A673 (cell line): ENCODE measurements at places on chromosomes 16 and 17. TPM values are rescaled to one million over a fixed set of nuclear protein-coding genes. Genes with fewer than 3 reads are reported as not detected.
A peak's percentile ranks its signal among the peaks of the same experiment; 100 is the strongest.

DNA sequence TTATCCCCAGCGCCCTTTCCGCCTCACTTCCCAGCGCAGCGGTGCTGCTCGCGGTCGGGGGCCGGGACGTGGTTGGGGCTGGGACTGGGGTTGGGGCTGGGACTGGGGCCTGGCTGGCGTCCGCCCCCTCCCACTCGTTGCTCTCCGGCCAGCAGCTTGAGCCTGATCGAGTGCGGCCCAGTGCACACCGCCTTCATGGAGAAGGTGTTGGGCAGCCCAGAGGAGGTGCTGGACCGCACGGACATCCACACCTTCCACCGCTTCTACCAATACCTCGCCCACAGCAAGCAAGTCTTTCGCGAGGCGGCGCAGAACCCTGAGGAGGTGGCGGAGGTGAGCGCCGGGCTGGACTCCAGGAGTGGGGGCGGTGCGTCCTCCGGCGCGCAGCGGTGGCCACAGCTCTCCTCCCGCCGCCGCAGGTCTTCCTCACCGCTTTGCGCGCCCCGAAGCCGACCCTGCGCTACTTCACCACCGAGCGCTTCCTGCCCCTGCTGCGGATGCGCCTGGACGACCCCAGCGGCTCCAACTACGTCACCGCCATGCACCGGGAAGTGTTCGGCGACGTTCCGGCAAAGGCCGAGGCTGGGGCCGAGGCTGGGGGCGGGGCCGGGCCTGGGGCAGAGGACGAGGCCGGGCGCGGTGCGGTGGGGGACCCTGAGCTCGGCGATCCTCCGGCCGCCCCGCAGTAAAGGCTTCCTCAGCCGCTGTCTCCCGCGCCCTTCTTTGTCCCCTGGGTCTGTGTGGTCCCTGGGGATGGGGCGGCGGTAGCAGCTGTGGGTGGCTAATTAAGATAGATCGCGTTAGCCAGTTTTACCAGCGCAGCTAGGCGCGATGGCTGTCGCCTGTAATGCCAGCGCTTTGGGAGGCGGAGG is 1.8 kb downstream of the HSD17B1 start:
- DNase-seq: peak; percentile 71

DNA sequence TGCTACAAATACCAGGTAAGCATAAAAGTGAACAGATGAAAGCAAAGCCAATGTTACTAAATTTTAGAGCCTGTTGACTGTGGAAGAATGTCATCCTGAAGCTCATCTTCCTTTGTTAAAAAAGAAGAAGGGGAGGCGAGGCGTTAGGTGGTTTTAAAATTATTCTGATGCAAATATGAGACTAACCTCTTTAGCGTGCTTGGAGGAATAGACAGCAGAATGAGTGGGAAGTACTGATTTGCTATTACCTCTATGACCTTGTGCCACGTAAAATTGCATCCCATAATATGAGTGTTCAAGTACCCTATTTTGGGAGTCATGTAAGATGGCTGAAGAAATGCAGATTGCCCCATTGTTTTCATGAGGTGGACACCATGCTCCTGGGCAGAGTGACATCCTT is 95.7 kb downstream of the ELAC2 start:
- DNase-seq: no peak

DNA sequence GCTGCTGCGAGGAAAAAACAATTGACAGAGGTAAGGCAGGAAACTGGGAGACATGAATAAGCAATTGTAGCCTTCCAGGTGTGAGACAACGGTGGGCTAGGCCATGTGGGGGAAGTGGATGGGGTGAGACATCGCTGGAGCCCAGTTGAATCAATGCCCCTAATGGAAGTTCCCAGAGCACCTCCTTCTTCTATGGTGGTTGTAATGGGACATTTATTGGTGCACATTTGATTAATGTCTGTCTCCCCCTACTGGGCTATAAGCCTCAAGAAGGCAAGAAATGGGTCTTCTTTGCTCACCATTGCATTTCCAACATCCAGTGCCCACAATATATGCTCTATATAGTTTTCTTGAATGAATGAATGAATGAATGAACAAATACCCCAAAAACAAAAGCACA is 22.7 kb upstream of the CD300E start:
- DNase-seq: peak; percentile 46

DNA sequence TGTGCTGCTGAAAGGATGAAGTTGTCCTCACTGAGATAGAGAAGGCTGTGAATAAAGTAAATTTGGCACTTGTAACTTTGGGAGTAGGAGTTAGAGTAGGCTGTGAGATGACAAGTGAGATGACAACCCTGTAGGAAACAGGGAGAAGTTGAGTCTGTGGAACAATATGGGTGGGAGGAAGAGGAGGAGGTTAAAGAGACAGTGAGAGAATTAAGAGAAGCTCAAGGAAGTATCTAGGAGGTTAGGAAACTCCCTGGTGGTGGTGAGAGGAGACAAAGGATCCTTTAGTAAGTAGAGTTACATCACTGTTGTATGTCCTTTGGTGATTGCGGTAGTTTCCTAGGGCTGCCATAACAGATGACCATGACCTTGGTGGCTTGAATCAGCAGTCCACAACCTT is 10.7 kb upstream of the HSD17B2 start:
- DNase-seq: no peak

- DNase-seq: no peak
Observed at GRCh38 chr16:1950559-1950958, 3.9 kb downstream of the RPL3L start.

DNA sequence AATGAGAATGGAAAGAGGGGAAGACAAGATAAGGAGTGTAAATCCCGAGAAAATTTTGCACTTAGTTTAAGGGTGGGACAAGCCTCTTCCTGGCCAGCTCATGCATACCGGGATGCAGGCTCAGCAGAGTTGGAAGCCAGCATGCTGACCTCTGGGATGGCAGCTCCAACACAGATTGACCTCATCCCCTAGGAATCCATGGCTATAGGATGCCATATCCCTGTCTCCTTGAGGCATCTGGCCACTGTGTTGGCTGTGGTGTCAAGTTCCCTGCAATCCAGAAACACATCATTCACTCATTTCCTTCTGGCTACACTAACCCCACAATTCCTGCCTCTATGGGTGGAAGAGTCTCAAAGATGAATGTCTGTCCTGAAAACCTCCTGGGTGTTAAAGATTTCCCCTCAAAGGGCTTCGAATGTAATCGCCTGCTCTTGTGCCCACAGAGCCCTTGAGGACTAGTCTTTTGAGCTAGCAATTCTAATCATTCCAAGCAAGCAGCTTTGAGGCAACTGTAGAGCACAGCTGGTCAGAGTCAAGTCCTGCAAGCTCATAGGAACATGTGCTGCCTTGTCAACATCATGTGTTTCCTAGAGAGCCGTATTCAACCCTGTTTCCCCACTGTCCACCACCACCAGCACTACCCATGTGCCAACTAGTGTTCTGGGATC is 141.4 kb downstream of the PMP22 start:
- DNase-seq: no peak

- no peak for DNase-seq
Observed at GRCh38 chr16:12362482-12363458, 386.2 kb downstream of the SNX29 start.

DNA sequence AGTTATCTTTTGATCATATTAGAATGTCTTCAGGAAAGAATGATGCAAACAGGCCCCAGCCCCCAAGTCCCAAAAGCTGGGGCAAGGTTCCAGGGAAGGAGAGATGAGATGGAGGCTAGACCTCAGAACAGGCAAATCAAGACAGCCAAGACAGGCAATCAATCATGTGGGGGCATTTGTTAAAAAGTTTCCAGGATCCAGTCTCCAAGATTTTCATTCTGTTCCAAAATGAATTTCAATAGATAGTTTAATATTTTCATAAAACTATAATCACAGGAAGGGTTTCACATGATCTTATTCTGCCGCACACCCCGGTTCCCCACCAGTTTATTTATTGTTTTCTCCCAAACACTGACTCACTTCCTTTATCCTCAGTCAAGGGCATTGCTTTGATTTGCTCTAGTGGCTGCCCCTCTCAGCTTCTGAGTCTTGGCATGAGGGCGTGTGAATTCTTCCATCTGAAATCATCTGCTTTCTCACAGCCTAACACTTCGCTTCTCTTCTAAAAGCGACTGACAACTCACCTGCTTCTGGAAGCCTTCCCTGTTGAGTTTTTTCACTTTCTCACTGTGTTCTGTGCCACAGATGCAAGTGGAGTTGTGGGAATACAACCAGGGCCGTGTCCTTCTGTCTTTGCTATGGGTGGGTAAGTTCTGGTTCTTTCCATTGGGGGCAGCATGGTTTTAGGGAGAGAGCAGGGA is 12.2 kb upstream of the TERF2 start:
- peak; percentile 90 for DNase-seq

DNA sequence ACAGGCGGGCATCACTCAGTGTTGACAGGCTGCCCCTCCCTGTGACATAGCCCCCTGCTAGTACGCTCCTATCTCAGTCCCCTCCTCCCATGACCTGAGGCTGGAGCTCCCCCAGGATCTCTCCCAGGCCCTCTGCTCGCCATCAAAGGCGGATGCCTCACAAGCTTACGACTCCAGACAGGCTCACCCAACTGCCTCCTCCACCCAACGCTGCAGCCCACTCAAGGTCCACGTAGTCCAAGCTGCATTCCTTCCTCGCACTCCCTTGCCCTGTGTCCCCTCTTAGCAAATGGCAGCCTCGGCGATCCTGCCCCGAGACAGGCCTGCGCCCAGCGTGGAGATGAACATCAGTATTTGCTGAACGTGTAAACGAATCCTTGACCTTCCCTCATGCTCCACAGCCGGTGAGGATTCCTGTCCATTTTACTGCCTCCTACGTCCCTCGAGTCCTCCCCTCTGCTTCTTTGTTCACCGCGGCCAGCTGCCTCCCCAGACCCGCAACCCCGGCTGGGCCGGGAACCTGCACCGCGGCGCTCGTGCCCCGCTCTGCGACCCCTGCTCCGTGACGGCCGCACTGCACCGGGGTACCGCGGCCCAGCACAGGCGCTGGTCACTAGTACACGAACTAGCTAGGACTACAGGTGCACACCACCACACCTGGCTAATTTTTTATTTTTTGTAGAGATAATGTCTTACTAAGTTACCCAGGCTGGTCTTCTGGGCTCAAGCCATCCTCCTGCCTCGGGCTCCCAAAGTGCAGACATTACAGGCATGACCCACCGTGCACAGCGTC is 838 bp upstream of the TMEM97 start:
- DNase-seq: no peak

DNA sequence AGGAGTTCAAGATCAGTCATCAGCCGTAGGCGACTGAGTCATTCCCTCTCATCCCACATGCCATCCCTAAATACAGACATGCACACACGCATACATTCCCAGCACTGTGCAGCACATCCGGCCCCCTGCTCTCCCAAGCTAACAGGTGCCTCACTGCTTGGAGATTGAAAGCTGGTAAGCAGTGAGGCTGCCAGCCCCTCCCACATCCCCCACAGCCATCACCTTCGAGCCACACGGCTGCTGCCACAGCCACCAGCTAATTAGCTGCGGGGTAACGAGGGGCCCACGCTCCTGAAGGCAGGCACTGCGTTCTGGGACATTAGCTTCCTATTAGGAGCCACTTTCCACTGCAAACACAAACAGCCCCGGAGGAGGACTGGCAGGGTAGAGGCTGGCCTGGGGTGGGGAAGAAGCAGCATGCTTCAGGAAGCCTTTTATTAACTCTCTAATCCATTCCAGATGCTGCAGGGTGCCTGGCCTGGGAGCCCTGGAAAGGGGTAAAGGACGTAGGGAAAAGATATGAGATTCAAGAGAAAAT is 179.6 kb downstream of the CCT6B start:
- peak; percentile 49 for DNase-seq

DNA sequence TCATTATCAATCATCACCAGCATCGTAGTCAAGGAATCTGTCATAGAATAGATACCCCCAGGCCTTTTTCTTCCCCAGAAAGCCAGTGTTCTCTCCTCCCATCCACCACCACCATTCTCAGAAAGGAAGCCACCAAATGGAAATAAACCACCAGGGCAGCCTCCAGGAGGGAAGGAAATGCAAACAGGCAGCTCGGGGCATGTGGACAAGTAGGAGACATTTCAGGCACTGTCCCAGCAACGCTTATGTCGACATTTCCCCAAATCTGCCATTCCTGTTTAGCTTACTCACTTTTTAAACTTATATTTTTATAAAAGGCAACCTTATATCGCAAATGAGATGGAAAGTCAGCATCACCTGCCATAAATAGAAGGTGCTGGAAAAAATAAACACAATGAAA is 15.8 kb downstream of the EMP2 start:
- no peak for DNase-seq

GRCh38 chr16:65388592-65388991 is 266.7 kb upstream of the CDH11 start:
- DNase-seq: no peak

DNA sequence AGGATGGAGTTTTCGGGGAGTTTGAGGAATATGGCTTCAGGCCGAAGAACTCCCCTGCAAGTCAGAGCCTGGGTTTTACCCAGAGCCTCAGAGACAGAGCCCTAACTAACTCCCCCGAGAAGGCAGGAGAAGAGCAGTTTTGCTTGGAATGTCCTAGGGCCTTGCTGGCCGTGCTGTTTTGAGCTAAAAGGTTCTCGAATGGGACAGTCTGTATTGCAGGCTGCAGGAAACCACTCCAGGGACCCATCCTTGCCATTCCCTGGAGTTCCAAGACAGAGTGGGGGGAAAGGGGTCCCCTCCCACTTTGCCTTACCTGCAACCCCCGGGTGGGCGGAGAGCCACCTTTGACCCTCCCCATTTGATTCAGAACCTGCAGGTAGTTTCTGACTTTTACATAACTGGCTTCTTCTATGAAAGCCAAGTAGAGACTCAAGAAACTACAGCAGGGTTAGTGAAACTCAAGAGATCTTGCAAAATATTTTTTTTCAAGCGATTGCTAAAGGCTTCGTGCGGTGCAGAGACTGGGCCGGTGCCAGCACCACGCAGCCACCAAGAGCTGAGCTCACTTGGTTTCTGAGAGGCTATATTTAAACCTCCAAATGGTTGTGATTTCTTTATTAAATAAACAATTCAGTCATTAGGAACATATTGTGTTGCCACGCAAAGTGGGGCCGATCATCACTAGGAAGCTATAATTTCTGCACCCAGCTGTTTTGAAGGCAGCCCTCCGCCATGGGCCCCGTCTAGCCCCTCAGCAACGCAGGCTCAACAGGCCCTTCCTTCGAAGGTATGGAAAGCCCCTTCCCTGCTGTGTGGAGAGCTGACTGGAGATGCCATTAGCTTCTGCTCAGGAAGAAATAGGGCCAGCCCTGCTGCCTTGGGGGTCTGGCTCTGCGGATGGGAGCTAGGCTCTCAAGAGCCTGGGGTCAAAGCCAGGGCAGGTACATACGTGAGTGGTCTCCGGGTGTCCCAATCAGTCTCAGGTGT is 223.0 kb downstream of the NTN1 start:
- no peak for DNase-seq

DNA sequence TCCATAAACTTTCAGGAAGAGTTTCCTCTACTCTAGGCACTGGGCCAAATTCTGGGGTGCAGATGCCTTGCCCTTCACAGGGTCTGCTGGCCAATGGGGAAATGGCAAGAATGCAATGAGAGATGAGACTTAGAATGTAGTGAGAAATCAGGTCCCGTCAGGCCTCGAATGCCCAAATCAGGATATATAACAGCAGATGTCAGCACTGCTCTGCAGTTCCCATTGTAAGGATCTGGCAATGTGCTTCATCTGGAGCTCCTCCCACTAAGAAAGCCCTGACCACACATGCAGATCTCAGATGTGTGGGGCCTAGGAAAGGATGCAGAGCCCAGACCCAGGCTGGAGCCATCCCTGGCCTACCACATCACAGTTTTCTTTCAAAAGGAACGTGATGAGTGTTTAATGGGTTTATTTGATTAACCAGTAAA is 13.9 kb upstream of the LPCAT2 start:
- DNase-seq: peak; percentile 62

The EFNB3 gene
- 10.0 and 15.8 TPM in 2 replicates for total RNA-seq

The SOX15 gene
- total RNA-seq: 0.87 and 1.3 TPM in 2 replicates

The KRTAP29-1 gene
- total RNA-seq: not detected in 2 replicates

The FNDC8 gene
- total RNA-seq: not detected in 2 replicates

The STX1B gene
- total RNA-seq: 0.62 and 1.1 TPM in 2 replicates

The CPHXL2 gene
- not detected in 2 replicates for total RNA-seq

The MYH1 gene
- total RNA-seq: 0.39 and 0.46 TPM in 2 replicates

The SGCA gene
- total RNA-seq: not detected in 2 replicates

The DPEP3 gene
- not detected in 2 replicates for total RNA-seq

The KRTAP1-1 gene
- not detected in 2 replicates for total RNA-seq
